Stimulated activated CD4-positive, alpha-beta T cell treated with anti-CD3 and anti-CD28 coated beads, Interleukin-15, amount 100 ng/mL, for 1 hour (primary cell): ENCODE measurements at places on chromosomes 1 and 21.

GRCh38 chr1:8807004-8807403, 10.4 kb downstream of the RERE start:
- DNase-seq = no peak

GRCh38 chr1:161390559-161390858, 22.8 kb upstream of the CFAP126 start:
- DNase-seq = no peak

GRCh38 chr1:182367926-182368325, 23.7 kb downstream of the GLUL start:
- DNase-seq = no peak

GRCh38 chr1:24688621-24689195, 45.6 kb downstream of the SRRM1 start:
- peak; percentile 36 for DNase-seq

- no peak for DNase-seq
These were observed 41.0 kb upstream of the LAPTM5 start for GRCh38 chr1:30798389-30799232.

DNA sequence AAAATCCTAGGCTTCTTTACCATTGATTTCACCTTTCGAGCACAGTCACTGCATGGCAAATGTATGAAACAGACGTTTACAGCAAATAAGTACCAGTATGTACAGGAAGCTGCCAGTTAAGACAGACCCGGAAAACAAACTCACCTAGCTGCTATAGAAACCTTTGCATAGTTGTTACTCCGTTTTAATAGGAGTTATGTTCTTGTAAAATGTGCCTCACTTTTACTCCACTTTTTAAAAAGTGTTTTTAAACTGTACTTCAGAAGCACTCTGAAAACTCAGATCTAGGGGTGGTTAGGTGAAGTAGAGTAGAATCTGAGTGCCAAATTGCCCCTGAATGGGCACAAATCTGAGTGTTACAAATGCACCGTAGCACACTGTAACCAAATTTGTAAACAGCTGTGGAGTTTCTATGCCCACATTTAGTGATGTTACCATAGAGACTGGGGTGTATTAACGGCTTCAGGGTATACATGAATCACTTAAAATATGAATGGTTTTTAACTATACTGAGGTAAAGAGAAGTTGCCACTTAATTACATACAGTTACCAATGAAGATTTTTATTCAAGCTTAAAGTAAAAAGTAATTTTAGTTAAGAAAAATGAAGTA, 30.7 kb downstream of the CNIH4 start:
- no peak for DNase-seq

- no peak for DNase-seq
These were observed 62.0 kb downstream of the KCNK1 start for GRCh38 chr1:233675893-233676292.

- DNase-seq = no peak
These were observed 61.4 kb downstream of the CD247 start for GRCh38 chr1:167456926-167457325.

GRCh38 chr1:958823-959730, at the start of gene NOC2L:
Gene NOC2L (minus strand): TSS chr1:959256. CDS start chr1:959240, 16 bp downstream.
- DNase-seq = peak; percentile 96

- DNase-seq = peak; percentile 64
These were observed 20.8 kb upstream of the MACF1 start for GRCh38 chr1:39183503-39184353.

DNA sequence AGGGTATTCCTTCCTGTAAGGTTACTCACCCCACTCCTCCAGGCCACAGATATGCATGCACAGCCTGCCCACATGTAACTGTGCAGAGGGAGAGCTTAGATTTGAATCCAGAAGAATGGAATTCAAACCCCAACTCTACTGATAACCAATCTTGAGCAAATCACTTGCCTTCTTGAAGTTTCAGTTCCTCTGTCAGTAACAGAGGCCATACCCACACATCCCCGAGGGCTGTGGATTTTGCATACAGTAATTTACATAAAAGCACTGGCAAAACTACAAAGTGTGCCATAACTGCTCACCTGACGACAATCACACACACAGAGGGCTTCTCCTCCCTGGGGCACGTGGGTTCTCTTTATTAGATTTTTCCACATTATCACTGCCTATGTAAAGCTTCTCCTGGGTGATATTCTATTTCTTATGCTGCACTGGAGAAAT, 18.6 kb downstream of the CD247 start:
- DNase-seq = no peak

GRCh38 chr1:164609089-164609488, 50.1 kb downstream of the PBX1 start:
- no peak for DNase-seq

- DNase-seq = no peak
These were observed 54.4 kb upstream of the C1orf174 start for GRCh38 chr1:3954170-3955169.

- no peak for DNase-seq
These were observed 30.0 kb downstream of the CD53 start for GRCh38 chr1:110902820-110903463.

GRCh38 chr1:20578062-20578461, 10.8 kb upstream of the CDA start:
- DNase-seq = no peak

- DNase-seq = no peak
These were observed 59.5 kb upstream of the LRRC53 start for GRCh38 chr1:74571891-74572290.

DNA sequence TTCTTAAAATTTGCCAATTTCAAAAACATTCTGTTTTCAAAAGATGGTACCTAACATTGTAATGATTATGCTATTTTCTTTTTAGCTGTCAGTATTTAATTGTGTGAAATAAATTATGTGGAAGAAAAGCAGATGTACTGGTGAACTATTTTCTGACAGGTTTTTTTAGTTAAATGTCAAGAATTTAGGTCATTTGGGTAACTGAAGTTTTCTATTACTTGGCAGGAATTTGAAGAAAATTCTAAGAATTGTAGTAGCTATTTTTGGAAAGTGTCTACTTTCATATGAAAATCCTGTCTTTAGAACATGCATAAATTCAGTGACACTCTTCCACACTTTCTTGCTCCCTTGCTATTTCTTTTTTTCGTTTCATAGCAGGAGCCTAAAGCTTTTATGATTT, 28.5 kb upstream of the PTPRC start:
- no peak for DNase-seq
